ENCODE measurements at places on chromosomes 4 and X.

DNA sequence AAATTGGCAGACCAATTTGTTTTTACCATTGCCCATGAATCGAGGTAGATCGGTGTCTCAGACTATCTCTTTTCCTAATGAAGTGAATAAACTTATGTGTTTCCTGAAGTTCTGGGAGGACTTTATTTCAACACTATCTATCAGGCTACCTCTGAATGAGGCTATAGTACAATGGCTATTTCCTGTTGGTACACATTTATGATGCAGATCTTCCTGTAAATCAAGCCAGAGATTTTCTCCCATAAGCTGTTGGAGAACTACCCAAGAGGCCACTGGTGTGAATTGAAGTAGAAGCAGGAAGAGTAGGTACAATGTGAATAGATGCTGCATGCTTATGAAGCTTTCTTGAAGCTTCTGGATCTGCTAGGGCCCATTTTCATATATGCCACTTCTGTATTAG is 16.0 kb downstream of the TXK start:
- DNase-seq = no peak

- no peak for DNase-seq
Measured at GRCh38 chrX:154419189-154419588, 7.8 kb downstream of the TAFAZZIN start.

DNA sequence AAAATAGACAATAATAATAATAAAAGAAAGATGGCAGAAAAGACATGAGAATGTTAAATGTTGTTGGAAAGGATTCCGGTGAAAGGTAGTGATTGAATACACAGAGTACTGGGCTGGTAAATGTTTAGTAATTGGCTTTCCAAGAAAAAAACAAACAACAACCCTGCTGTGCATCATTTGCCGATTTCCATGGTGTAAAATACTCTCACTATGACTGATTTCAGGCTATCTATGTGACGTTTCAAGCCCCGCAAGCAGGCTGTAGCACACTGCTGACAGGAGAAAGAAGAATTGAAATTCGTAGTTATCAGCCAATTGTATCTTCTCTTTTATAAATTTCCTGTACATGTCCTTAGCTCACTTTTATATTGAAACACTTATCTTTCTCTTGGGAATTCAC is 13.6 kb upstream of the SEPTIN6 start:
- no peak for DNase-seq

DNA sequence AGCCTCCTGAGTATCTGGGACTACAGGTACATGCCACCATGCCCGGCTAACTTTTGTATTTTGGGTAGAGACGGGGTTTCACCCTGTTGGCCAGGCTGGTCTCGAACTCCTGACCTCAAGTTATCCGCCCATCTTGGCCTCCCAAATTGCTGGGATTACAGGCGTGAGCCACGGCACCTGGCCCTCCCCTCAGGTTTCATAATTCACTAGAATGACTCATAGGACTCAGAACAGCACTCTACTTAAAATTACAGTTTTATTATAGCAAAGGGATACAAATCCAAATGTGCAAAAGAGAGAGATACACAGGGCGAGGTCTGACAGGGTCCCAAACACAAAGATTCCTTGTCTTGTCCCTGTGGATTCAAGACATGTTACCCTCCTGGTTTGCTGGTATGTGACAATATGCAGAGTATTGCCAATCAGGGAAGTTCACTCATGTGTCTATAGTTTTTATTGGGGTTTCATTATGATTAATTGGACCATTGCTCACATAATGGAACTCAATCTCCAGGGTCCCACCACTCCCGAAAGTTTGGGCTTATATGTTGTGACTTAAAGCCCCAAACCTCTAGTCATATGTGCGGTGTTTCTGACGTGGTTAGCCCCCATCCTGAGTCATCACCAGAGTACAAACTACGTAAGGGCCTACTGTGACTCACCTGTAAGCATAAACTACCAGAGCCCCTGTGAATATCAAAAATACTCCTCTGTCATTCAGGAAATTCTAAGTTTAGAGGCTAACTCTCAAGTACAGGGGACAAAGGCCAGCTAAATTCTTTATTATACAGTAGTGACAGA is 5.2 kb downstream of the YIPF6 start:
- peak; percentile 21 for DNase-seq

GRCh38 chr4:61210186-61210939 is 10.2 kb downstream of the ADGRL3 start:
- no peak for DNase-seq

DNA sequence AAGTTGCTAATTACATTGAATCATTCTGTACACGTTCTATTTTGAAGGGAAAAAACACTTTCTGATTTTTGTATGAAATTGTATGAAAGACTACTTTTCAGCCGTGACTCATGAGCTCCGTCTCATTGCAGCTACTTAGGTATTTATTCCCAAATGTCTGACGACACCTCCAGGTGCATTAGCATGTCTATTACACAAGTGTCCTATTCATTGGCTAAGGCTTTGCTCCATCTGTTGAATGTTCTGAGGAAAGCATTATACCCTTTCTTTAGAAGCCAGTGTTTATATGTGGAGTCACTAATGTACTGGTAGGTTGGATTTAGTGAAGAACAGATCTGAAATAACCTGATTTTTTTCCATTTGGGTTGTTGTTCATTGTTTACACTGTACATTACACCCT is 51.8 kb downstream of the MAP7D3 start:
- DNase-seq = no peak

DNA sequence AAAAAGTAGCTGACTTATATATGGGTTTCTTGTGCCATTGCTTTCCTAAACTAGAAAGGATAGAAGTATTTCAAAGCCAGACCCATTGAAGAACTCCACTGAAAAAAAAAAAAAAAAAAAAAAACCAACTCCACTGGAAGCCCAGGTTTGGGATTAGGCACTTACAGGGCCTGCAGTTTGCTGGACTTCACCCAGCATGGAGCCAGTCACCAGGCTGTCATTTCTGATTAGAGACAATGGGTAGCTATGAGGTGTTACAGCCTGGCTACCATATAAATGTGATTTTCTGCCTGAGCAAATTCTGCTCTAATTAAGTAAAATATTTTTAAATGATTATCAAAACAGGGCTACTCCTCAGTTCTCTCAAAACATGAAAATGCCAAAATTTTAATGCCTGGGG is 49.5 kb downstream of the HS6ST2 start:
- no peak for DNase-seq

- no peak for DNase-seq
Measured at GRCh38 chr4:153152501-153153338, 51.5 kb upstream of the TRIM2 start.

- DNase-seq = no peak
Measured at GRCh38 chrX:70476934-70477733, 32.5 kb downstream of the DLG3 start.

GRCh38 chr4:77015390-77015789 is 60.4 kb downstream of the CCNI start:
- no peak for DNase-seq

GRCh38 chr4:932713-933070 is 432 bp downstream of the TMEM175 start:
- no peak for DNase-seq

- no peak for DNase-seq
Measured at GRCh38 chrX:24097741-24098260, 43.0 kb downstream of the EIF2S3 start.

DNA sequence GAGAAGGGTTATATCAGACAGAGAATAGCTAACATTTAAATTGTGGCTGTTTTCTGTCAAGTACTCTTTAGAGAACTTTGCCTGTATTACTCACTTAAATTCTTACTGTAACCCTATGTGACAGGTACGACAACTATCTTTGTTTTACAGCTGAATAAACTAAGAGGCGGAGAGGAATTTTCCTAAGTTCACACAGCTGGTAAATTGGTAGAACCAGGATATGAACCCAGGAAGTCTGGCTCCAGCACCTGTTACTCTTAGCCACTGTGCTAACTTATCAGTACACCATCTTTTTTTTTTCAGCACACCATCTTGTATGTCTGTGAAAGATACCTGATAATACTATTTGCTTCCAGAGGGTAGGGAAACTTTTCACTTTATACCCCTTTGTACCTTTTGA is 2.0 kb upstream of the SYP start:
- DNase-seq = no peak

Measured in stimulated activated CD8-positive, alpha-beta memory T cell treated with anti-CD3 and anti-CD28 coated beads, Interleukin-15, amount 100 ng/mL, for 4 hours (primary cell).